H9 (cell line): ENCODE measurements at places on chromosomes 13 and 19.

DNA sequence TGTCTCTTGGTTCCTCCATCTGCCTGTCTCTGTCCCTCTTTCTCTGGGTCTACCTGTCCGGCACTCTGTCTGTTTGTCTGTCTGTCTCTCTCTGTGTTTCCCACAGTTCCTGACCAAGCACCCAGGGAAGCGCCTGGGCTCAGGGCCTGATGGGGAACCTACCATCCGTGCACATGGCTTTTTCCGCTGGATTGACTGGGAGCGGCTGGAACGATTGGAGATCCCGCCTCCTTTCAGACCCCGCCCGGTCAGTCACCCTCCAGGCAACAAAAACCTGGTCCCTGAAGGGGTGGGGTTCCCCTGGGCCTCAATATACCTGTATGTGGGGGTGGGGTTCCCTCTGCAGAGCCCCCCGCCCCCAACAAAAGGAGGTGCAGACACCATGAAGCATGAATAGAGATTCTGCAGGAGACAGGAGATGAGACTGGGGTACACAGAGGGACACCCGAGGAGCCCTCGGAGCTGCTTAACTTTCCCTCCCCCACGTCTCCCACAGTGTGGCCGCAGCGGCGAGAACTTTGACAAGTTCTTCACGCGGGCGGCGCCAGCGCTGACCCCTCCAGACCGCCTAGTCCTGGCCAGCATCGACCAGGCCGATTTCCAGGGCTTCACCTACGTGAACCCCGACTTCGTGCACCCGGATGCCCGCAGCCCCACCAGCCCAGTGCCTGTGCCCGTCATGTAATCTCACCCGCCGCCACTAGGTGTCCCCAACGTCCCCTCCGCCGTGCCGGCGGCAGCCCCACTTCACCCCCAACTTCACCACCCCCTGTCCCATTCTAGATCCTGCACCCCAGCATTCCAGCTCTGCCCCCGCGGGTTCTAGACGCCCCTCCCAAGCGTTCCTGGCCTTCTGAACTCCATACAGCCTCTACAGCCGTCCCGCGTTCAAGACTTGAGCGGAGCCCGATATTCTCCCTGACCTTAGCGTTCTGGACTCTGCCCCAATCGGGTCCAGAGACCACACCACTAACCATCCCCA is 2.6 kb upstream of the CACNG7 start:
- peak; percentile 73 for DNase-seq

GRCh38 chr13:24097667-24098066 is 62.9 kb upstream of the SPATA13 start:
- no peak for DNase-seq

GRCh38 chr13:24763596-24764275 is at the start of gene RNF17:
TSS of gene RNF17 (plus strand) at chr13:24764169. CDS start at chr13:24764204, 35 bp downstream.
- DNase-seq, result no peak

DNA sequence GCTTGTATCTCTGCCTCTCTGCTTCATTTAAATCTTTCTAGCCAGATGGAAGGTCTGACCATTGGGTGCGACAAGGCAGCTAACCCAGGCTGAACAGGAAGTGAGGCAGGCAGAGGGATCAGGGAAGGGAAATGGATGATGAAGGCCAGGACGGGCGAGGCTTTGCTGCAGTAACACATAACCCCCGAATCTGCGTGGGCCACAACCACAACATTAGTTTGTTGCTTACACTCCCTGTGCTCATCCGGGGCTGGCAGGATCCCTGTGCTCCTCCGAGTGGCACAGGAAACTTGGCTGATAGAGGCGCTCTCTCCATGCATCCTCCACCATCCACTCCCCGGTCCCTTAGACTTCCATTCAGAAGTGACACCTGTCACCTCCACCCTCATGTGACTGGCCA is 1.1 kb upstream of the FLT3LG start:
- DNase-seq, result no peak

GRCh38 chr19:51357952-51358351 is 8.2 kb downstream of the ETFB start:
- no peak for DNase-seq

DNA sequence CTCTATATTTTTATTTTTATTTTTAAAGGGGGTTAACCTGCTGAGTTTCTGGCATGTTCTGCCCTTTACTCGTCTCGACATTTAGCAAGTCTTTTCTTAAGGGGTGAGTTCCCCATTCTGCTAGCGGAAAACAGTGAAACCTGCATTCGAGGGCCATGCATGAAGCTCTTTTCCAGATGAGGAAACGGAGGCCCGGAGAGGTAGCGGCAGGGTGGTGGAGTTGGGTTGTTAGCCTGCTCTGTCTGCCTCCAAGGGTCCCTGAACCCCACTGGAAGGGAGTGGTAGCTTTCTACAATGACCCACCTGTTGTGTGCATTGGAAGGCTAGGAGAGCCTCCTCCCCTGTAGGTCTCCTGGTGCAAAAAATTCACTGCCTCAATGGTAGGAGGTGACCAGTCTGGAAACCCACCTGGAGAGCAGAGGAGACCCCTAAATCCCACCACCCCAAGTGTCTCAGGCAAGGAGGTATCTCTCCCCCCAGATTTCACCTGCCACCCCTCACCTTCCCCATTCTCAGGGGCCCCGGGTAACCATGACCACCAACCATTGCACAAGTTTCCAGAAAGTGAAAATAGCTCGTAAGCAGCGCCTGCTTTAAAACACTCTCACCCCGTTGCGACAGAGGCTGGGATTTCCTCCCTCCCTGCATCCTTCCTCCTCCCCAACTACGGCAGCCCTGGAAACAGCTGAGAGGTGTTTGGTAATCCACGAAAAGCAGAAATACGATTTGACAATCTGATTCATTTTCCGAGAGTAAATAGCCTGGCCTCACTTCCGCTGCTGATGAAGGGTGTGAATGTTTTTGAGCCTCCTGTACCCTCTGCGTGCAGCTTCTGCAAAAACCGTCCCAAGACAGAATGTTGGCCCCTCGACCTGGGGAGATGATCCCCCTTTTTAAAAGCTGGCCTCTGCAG is 3.5 kb downstream of the KLF2 start:
- DNase-seq, result no peak

DNA sequence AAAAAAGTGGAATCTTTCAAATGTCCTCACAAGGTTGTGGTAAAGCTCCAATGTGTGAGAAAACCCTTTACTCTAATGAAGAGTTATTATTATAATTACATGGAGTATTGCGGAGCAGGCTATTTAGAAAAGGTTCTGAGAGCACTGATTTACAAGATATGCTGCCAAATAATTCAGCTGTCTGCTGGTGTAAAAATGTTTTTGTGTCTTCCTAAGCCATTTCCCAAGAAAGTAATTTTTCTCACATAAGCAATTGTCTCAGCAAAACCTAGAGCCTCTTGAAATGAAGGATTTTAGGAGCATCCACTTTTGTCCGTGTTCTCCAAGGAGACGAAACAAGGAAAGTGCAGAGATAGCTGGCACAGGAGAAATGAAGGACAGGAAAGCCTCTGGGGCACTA is 229.6 kb upstream of the STARD13 start:
- DNase-seq, result no peak

DNA sequence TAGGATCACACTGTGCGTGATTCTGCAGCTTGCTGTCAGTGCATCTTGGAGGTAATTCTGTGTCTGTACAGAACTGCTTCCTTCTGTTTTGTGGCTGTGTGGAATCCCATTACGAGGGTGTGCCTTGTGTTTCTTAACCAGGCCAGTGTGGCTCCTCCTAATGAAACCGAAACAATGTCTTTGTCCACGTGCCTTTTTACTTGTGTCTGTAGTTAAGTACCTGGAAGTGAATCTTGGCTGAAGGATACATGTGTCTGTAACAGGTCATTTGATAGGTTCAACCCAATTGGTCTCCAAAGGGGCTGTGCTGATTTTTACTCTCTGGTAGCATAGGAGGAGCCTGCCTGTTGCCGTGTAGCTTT is 13.1 kb downstream of the NOP53 start:
- DNase-seq, result no peak

GRCh38 chr13:28630869-28631268 is 28.1 kb upstream of the POMP start:
- DNase-seq, result no peak

DNA sequence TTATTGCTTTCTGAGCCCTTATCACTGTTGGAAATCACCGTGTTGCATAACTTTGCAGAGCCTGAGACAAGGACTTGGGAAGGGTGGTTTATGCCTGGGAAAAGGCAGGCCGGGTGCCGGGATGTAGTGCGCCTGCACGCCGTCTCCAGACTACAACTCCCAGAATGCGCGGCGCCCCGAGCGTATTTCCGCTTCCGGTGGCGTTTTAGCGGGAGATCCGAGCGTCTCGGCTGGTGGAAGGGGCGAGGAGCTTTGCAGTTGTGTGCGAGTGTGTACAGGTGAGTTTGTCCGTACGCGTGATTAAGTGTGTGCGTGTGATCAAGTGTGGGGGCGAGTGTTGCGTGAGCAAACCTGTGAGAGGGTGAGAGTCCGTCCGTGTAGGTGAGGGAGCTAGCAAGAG is 75.4 kb downstream of the PEG3 start:
- no peak for DNase-seq

GRCh38 chr19:41637484-41637883 is 10.6 kb upstream of the CEACAM4 start:
- peak; percentile 5 for DNase-seq

- DNase-seq, result no peak
Observed at GRCh38 chr19:4455719-4456475, 1.7 kb downstream of the UBXN6 start.

DNA sequence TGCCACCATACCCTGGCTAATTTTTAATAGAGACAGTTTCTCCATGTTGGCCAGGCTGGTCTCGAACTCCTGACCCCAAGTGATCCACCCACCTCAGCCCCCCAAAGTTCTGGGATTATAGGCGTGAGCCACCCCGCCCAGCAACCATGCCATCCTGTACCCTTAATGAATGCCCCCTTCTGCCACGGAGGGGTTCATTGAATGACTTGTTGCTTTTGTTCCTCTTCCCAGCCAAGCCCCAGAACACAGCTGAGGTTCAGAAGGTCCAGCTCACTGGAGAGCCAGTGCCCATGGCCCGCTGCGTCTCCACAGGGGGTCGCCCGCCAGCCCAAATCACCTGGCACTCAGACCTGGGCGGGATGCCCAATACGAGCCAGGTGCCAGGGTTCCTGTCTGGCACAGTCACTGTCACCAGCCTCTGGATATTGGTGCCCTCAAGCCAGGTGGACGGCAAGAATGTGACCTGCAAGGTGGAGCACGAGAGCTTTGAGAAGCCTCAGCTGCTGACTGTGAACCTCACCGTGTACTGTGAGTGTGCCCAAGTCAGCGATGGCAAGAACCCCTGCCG is 6.0 kb downstream of the PVR start:
- DNase-seq, result no peak

- DNase-seq, result no peak
Observed at GRCh38 chr13:46594374-46595078, 41.6 kb downstream of the LRCH1 start.

GRCh38 chr13:72165276-72165675 is 298.3 kb upstream of the DACH1 start:
- DNase-seq, result no peak

DNA sequence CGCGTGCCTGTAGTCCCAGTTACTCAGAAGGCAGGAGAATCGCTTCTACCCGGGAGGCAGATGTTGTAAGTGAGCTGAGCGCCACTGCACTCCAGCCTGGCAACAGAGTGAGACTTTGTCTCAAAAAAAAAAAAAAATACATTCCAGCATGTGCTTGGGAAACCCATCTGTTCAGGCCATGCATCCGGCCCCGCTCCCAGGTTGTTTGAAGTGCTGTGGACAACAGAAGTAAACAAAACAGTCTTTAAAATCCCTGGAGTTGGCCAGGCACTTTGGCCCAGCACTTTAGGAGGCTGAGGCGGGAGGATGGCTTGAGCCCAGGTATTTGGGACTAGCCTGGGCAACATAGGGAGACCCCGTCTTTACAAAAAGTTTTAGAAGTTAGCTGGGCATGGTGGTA is 3.2 kb upstream of the PTPRS start:
- no peak for DNase-seq

DNA sequence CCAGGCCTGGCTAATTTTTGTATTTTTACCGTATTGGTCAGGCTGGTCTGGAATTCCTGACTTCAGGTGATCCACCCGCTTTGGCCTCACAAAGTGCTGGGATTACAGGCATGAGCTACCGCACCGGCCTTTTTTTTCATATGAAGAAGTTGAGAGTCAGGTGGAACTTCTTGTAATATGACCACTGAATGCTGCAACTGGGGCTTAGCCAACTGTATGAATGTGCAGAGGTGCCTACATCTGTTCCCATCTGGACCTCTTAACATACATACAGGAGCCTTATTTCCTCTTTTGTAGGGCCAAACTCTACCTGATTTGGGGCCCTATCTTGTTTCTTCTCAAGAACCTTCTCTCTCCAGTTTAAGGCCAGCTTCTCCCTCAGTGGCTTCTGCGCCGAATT is 11.9 kb upstream of the GGACT start:
- no peak for DNase-seq

- peak; percentile 71 for DNase-seq
Observed at GRCh38 chr13:41402691-41403511, 54.4 kb upstream of the RGCC start.

GRCh38 chr13:103287659-103288058 is 221.4 kb upstream of the SLC10A2 start:
- no peak for DNase-seq

GRCh38 chr19:46978171-46978869 is 41.3 kb upstream of the NPAS1 start:
- DNase-seq, result no peak

DNA sequence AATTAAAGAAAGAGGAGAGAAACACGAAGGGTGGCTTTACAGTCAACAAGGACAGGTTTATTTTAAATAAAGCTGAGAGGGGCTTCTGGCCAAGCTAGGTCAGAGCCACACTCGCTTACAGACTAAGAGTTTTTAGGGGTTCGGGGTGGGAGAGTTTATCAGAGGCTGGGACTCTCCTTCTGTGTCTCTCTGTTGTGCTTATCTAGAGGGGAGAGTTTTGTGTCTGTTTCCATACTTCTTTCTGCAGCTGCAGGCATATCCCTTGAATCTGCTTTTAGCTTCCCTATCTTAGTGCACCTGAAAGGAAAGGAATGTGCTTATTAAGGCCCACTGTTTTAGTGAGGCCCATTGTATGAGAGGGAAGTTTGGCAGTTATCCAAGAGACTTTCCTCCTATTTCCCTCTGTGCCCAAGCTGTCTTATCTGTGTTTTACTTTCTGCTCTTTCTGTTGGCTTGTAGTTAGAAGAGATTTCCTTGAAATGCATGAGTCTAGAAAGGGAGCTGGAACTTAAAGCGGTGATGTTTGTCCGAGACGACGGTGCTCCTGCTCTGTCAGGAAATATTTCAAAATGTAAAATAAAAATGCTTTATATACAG is 275.3 kb downstream of the KCTD12 start:
- no peak for DNase-seq

DNA sequence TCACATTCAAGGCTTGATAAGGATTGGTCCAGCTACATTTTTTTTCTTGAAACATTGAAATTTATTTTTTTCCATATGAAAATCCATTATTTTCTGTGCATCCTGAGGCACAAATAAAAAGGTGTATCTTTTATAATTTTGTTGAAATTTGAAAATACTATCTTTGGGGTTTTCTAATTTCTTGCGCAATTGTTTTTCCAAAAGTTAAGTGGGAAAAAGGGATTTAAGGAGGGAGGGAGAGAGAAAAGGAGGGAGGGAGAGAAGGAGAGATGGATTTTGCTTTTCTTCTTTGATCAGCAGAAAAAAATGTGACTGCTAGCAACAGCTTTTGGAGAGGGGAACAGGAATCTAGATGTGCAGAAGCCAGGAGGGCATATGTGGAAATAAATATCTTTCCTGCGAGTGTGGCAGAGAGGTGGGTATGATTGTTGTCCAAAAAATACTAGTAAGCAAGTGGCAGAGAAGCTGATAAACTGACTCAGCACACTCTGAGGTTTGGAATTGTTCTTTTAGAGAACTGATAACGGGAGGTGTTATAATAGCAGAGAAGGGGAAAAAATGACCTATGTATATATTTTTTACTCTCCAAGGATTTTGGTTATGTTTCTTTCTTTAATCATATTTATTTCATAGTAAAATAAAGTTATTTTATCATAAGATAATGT is 61.2 kb upstream of the EDNRB start:
- no peak for DNase-seq

- no peak for DNase-seq
Observed at GRCh38 chr19:32813862-32814425, 55.6 kb downstream of the SLC7A9 start.
